ENCODE measurements at places on chromosomes 1 and 21.

- peak; percentile 33 for DNase-seq
Observed at GRCh38 chr1:235502601-235503402, 1.4 kb downstream of the B3GALNT2 start.

- DNase-seq: no peak
Observed at GRCh38 chr1:164754088-164754600, 195.2 kb downstream of the PBX1 start.

- no peak for DNase-seq
Observed at GRCh38 chr1:236502579-236502971, 21.2 kb upstream of the LGALS8 start.

DNA sequence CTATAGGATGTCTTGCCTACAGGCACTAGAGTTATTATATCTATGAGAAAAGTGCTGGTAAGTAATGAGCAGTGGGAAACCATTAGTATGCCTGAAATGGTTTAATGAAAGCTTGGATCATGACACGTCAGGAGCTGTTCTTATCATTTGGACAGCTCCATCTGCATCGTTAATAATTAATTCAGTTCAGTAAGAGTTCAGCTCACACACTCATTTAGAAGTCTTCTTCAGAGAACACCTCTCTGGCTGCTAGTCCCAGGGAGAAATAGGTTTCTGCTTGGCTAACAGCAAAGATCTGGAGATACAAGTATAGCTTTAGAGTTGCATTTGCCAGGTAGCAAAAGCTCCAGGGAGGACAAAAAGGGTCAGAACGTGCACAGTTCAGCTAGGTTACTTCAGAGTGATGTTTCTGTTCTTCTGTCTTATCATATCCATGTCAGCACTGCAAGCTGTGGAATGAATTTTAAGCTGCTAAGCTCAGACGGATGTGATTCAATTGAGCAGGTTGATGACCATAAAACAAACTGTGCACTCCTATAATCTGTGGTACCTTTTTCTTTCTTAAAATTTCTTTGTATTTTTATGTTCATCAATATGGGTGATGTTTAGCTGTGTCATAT, 173.6 kb downstream of the ADGRL2 start:
- DNase-seq: no peak

- DNase-seq: no peak
Observed at GRCh38 chr1:242522304-242522945, 2.1 kb downstream of the PLD5 start.

DNA sequence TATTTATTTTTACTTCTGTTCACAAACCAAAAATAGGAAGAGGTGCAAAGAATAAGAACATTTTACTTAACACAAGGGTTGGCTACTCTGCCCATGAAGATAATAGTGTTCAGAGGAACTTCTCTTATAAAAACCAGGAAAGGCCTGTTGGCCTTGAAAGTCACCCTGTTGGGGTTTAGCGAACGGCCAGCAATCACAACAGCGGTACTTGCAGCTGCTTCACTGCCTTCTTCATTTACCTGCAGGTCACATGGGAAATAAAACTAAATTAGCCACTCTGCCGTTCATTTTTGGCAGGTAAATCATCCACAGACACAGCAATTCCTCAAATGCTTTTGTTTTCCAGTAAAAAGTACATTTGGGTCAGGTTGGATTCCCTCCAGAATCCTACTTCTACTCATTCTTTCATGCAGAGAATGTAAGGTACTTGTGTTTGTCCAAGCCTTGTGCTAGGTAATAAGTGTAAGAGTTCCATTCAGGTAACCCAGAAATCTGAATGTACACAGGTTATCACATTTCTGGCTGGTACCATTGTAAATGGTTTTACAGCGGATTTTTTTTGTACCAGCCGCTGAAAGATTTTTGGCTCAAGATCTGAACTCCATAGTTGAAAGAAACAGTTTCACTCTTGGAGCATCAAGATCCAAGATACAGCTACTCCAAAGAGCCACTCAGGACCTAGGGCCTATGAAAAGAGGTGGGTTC, 13.1 kb downstream of the SERPINC1 start:
- no peak for DNase-seq

GRCh38 chr1:160705742-160706141, 5.9 kb downstream of the CD48 start:
- DNase-seq: no peak

DNA sequence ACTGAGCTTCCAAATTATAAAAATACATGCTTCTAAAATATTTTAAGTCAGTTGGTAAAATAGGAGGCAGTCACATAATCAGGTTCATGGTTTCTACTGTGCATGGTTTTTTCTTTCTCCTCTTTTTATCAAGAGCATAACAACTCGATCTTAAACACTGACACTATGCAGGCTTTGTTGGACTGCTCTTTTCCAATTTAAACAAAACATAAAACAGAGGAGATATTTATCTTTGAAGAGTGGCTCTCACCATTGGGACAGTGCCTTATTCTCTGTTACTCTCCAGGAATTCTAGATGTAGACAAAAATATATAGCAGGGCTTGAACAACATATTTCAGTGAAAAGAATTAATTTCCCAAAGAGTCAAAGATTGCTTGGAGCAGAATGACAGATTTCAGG, 883.5 kb upstream of the ADGRL2 start:
- DNase-seq: no peak

DNA sequence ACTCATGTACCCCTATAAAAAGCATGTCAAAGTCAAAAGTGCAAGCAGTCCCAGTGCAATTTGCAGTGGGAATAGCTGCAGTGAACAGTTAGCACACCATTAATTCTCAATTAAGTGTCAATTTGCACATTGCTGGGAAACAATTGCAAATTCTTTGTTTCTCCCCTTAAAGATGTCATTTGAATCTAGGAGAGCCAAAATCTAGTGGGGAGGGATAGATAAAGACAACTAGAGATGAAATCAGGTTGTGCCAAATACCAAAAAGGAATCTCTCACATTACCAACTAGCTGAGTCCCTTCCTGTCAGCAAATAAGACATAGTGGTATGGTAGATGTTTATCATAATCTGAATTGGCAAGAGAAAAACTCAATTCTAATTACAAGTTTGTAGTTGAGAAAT, 330.7 kb downstream of the NUF2 start:
- no peak for DNase-seq

- DNase-seq: peak; percentile 34
Observed at GRCh38 chr1:186681121-186681520, 898 bp upstream of the PTGS2 start.

- DNase-seq: no peak
Observed at GRCh38 chr1:121522061-121522759, 337.4 kb downstream of the SRGAP2C start.

DNA sequence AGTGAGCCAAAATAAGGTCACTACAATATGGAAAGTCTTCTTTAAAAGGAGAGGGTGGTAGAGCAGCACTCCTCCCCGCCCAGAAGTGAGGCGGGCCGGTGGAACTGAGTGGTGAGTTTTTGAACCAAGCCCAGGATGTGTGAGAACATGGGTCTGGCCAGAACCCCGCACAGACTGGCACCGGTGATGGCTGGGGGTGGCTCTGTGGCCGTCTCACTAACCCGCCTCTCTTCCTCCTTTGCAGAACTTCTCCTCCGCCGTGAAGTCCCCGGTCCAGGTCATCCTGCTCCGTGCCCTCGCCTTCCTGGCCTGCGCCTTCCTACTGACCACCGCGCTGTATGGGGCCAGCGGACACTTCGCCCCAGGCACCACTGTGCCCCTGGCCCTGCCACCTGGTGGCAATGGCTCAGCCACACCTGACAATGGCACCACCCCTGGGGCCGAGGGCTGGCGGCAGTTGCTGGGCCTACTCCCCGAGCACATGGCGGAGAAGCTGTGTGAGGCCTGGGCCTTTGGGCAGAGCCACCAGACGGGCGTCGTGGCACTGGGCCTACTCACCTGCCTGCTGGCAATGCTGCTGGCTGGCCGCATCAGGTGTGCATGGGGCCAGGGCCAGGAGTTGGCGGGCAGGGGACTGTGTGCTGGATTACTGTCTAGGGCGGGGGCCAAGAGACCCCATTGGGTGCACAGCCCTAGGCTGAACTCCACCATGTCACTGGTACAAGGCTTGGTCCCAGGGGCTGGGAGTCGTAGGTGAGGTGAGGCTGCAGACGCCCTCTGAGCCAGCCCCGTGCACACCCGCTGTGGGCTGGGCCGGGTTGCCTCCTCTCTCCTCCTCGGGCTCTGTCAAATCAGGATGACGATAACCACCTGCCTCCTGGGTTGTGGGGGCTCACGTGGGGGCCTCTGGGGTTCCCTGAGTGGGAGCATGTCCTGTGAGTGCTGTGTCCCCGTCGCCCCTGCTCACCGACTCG, 12.4 kb downstream of the TMEM201 start:
- no peak for DNase-seq

DNA sequence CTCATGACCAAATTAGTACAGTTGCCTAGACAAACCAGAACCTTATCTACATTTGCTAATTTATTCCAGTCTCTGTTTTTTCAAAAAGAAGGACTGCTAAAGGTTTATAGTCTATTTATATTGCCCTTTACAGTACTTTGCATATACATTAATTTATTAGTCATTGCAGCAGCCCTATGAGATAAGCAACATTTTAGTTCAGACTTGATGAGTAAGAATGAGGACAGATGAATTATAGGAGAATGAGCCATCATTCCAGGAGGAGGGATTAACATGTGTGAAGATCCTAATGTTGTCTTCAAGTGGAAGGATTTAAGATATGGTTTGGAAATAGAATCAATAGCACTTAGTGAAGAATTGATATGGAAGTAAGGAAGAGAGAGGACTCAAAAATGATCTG, 152.4 kb downstream of the KCTD3 start:
- DNase-seq: no peak

GRCh38 chr1:47834326-47834725, 162.9 kb downstream of the TRABD2B start:
- no peak for DNase-seq

DNA sequence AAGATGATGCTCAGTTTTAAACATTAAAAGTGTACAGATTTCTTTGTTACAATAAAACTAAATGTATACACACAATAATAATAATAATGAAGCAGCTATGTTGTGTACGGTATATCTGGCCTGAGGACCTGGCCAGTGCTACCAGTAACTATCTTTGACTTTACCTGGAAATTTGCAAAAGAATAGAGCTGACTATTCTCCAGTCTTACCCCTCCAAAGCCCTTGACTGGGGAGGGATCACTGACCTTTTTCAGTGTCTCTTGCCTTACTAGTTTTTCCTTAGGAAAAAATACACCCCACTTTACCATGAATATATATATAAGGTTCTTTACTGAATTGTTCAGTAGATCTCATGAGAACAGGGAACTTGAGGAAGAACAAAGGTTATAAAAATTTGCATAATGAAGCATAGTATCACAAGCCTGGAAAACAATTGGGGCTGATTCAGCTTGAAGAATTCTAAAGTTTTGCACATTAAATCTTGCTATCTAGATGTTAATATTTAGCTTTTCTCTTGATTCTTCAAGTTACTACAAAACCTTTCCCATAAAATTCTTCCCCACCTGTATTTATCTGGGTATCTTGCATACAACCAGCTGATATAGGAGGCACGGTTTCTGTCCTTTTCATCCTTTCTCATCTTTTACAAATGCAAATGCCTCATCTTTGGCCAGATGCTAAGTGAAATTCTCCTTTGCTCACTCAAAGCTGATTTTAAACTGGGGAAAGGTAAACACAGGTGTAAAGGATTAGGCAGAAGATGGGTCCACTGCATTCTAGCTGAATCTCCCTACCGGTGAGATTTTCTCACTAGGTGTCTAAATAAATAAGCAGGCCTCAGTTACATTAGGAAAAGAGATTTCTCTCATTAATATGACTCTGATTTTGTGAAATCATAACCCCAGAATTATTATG, 25.0 kb upstream of the SLAMF1 start:
- DNase-seq: no peak

DNA sequence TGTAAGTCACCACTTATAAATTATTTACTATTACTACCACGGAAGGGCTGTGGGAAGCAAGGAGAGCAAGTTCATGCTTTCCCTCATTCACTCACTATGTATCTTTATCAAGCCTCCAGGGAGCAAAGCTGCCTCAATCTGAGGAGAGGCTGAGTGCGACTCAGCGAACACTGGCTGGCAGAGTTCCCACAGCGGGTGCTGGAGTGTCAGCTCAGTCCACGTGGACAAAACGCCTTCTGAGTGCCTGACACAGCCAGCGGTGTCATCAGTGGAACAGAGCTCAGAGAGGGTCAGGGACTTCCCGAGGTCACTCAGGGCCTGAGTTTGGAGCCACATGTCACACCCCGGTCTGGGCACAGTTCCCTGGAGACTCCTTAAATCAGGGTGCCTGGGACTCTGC, 16.9 kb downstream of the MATN1 start:
- no peak for DNase-seq

DNA sequence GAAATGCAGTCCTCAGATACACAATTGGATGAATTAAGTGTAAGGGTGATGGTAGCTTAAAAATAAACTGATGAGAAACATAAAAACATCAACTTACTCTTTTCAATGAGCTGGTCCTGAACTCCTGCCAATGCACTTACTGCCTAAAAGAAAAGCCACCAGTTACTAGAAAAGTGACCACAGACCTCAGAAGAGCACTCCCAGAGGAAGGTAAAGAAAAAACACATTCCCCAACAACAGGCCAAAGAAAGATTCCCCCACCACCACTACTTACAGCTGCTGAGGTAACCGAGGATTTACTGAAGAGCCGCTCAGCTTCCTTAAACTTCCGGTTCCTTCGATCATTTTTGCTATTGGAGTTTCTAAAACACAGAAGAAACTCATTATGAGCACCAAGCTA, 5.4 kb downstream of the MEAF6 start:
- no peak for DNase-seq

DNA sequence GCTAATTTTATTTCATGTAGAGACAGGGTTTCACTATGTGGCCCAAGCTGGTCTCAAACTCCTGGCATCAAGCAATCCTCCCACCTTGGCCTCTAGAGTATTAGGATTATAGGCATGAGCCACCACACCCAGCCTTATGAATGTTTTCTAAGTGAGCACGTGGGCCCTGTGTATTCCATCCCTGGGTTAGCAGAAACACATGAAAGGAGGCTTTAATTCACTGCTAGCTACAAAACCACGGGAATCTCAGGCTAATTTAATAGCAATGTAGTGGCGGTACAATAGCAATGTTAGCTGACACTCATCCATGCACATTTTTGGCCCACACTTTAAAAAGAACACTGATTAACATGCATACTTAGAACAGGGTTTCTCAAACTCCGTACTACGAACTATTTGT, 32.0 kb downstream of the VTCN1 start:
- no peak for DNase-seq

- DNase-seq: no peak
Observed at GRCh38 chr21:24840287-24840686, 767.0 kb downstream of the MRPL39 start.

- no peak for DNase-seq
Observed at GRCh38 chr1:244768804-244769203, 66.7 kb upstream of the COX20 start.
